ENCODE measurements at places on chromosomes 5 and 9. TPM values are rescaled to one million over a fixed set of nuclear protein-coding genes. Genes with fewer than 3 reads are reported as not detected.

GRCh38 chr5:158801268-158801667, 298.4 kb downstream of the EBF1 start:
- DNase-seq = no peak

DNA sequence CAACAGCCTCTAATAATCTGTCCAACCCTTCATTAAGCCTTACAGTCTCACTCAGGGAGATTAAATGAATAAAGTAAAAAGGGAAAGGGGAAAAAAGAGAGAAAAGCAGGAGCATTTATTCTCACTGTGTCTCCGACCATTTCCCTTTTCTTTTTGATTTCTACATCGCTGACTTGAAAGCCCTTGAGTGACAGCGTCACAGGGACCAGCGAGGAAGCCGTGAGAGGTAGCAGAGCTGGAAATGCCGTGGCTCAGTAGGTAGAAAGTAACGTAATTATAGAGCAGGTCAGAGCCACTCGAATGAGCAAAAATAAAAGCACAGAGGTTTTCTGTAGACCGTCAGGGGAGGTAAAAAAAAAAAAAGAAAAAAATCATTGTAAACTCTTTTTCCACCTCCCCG, 52.4 kb downstream of the ASS1 start:
- no peak for DNase-seq

Gene TAL2
- total RNA-seq = not detected

Gene OTULINL
- total RNA-seq = not detected

Gene ZBED3
- total RNA-seq = not detected

- no peak for DNase-seq
Observed at GRCh38 chr5:6472792-6473191, 24.1 kb downstream of the UBE2QL1 start.

Gene ERCC8
- total RNA-seq = 11.4 TPM

Gene CDHR2
- not detected for total RNA-seq

Gene CDH6
- 242 TPM for total RNA-seq

DNA sequence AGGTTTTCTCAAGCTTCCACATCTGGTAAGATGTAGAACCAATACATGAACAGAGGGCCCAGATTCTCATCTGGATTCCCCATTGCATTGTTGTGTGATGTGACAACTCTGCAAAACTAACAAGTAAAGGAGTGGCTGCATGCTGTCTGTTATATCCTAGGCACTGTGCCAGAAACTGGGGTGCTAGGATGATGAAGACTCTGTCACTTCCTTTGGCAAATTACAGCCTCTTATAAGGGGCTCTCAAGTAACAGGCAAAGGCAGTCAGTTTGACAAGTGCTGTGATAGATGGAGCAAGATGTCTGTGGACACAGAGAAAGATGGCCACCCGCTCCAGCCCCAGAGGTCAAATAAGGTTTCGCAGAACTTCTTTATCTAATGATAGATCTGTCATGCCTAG, 115.7 kb downstream of the PAPPA start:
- peak; percentile 52 for DNase-seq

- DNase-seq = no peak
Observed at GRCh38 chr5:69265931-69266330, 31.2 kb downstream of the CDK7 start.

GRCh38 chr5:15574806-15575325, 74.9 kb downstream of the FBXL7 start:
- no peak for DNase-seq

Gene NADK2
- 51.1 TPM for total RNA-seq

DNA sequence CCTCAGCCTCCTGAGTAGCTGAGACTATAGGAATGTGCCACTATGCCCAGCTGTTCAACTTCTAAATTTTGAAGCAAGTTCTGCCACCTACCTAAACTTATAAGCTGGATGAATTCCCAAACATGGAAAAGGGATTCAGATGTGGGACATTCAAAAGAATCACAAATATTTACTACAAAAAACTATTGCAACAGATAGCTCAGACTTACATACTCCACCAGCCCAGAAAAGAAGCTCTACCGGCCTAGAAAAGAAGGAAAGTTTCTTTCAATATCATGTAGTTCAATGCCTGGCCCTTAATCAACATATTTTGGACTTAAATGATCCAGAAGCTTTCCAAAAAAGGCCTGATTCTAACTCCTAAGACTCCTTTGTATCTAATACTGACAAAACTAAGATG, 23.8 kb downstream of the SH3RF2 start:
- DNase-seq = no peak

DNA sequence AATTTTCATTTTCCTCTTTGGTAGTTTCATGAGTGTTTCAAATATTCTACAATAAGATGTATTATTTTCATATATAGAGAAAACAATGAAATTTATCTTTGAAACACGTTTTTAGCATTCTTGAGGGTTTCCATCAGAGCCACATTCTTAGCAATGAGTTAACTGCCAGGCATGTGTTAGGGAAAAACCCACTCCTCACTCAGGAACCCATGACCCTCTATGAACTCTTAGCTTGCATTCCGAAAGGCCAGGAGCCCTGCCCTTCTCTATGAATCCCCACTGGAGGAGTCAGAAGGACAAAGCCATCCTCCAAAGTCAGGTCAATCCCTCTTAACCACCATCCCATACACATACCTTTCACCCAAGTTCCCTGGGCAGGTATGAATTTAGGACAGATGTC, 57.5 kb downstream of the ADAMTS12 start:
- no peak for DNase-seq

- DNase-seq = peak; percentile 5
Observed at GRCh38 chr5:29263915-29264351, 1929.6 kb upstream of the CDH6 start.

DNA sequence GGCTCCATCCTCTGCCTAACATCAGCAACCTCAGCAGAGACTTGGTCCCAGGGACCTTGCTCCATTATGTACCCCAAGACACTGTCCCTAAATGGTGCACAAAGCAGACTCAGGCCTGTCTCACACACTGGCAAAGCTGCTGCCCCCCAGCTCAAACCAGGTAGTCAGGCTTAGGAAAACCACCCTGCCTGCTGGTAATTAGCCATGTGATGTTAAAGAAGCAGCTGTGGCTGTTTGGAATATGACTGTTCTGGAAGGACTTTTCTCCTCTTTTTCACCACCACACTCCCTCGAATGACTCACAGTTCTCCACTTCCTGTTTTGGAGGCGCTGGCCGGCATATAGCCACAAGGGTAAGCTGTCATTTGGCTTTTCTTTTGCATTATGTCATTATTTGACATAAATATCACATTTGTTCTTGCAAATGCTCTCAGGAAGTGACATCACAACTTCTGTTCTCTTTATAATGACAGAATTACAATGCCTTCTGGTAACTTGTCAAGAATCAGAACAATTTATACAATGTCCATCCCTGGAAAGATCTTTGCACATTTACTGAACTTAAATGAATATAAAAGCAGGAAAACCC, 113.9 kb downstream of the SUSD1 start:
- peak; percentile 90 for DNase-seq

Gene FKTN
- total RNA-seq = 8.1 TPM

DNA sequence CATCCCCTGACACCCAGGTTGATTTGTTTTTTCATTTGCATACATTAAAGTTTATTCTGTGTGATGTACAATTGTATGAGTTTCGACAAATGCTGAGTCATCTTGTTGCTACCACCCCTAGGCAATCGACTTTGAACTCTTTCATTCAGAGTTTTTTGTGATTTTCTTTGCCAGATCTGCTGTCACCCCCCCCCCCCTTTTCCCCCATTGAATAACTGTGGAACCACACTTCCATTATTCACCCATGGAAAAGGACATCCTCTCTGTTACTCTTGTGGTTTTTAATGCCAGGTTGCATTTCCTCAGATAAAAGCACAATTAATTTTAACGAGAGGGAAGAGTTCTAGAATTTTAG, 13.7 kb upstream of the FAM120AOS start:
- DNase-seq = no peak

DNA sequence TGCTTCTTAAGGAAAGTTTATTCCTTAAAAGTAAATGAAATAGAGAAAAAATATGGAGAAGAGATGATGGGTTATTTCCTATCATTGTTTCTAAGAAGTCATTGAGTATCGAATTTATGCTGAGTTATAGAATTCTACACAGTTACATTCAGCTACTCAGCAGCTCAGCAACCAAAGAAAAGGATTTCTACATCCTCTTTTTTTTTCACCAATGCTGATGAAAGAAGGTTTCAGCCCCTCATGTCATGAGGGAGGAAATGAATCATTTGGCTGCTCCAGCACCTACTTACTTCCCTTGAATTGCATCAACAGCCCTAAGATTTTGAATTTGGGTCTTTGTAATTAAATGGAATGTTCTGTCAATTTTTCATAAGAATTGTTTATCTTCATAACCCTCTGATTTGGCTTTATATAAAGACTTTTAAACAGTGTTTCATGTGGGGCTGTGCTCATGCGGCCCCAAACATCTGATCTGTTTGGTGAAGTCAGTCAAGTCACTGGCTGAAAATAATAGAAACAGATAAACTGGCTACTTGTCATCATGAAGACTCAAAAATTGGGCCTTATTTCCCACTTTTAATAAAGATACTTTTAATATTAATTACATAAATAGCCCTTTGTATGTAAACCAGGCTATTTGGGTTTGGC, 18.5 kb upstream of the SNX2 start:
- peak; percentile 48 for DNase-seq

Gene OLFML2A
- total RNA-seq = 0.20 TPM

Gene PRRT1B
- total RNA-seq = not detected

Gene IFNW1
- not detected for total RNA-seq

GRCh38 chr5:65480306-65480865, 1.3 kb downstream of the ADAMTS6 start:
- DNase-seq = peak; percentile 61

Gene PTGES2
- 120 TPM for total RNA-seq

DNA sequence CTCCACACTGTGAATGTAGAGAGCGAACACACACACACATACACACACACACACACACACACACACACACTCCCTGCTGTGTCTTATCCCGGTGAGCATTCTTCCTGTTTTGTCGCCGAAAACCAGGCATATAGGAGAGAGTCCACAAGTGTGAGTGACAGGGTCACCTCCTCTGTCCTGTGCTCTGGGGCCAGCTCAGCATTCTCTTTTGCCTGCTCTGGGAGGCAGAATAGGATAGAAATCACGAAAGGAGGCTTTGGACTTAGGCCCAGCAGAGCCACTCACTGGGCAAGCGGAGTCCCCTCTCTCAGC, 3.0 kb downstream of the LAMC3 start:
- no peak for DNase-seq

DNA sequence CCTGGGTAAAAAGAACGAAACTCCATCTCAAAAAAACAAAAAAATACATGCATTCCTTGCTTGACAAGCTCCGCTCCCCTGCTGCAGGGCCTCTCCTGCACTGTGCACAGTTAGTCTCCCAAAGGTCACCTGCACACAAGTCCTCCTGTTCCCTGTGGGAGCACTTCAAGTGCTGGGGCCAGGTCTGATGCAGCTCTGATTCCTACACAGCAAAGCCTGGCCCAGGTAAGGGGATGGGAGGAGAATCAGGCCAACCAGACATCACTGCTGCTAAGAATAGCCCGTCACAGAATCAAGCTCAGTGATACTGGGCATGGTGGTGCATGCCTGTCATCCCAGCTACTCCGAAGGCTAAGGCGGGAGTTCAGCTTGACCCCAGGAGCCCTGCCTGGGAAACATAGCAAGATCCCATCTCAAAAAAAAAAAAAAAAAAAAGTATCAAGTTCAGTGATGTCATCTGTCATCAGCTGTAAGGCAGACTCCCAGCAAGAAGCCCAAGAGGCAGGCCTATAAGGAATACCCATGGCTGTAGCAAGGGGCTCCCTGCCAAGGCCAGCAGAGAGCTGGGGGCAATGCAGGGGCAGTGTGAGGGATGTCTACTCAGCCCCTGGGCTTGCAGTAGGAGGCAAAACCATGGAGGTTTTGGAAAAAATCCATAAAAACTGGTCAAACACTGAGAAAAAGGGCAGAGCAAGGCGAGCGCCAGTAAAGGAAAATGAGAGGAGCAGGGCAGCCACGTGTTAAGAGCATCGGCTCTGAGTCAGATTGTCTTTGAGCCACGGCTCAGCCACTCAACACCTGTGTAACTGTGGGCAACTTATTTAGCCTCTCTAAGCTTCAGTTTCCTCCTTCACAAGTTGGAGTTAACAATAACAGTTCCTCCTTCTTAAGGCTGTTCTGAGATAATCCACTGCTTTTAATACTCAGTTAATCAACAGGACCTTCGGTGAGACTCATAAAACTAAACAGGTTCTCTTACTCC, 3.2 kb downstream of the TPM2 start:
- DNase-seq = peak; percentile 45

- DNase-seq = no peak
Observed at GRCh38 chr5:150613991-150614660, 26.3 kb upstream of the SYNPO start.

GRCh38 chr9:77498891-77499290, 149.2 kb downstream of the GNA14 start:
- DNase-seq = no peak

Gene KIF4B
- 0.10 TPM for total RNA-seq

- no peak for DNase-seq
Observed at GRCh38 chr9:35650341-35651158, at the start of gene SIT1. SIT1 (minus strand) TSS chr9:35650931; CDS start chr9:35650853, 78 bp downstream.

Gene FBLL1
- total RNA-seq = 0.53 TPM

DNA sequence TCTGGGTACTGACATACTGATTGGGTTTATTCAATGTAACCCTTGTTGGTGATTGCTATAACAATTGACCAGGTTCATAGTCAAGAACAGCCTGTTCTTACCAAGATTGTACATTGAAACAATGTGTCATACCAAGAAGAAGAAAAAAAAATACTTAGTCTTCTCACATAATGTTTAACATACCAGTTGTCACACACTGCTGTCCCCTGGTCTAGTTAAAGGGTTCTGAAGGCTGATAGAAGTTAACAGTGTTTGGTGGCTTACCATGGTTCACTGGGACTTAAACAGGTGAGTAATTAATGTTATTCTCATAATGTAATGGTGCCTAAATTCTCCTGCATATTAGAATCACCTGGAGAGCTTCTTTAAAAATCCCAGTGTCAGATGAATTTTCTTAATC, 18.5 kb upstream of the CDC42SE2 start:
- no peak for DNase-seq

DNA sequence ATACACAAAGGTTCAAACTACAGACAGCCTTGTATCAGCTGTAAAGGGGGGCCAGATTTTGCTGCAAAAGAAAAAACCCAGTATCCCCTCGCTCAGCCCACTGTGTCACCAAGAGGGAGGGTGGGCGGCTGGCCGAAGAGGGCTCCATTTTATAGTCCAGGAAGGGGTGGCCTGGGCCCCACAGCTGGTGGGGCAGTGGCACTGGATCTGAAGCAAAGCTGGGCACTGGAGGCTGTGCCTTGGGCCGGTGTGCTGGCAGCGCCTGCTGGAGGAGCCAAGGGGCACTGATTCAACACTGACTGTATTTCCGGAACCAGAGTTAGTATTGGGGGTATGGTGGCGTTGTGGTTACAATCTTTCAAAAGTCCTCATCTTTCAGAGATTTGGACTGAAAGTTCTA, 9.1 kb downstream of the BRD3 start:
- DNase-seq = peak; percentile 80

Gene NUTM2G
- total RNA-seq = not detected

- DNase-seq = no peak
Observed at GRCh38 chr5:38509185-38509584, 47.3 kb downstream of the LIFR start.

GRCh38 chr5:127431977-127432585, 85.4 kb upstream of the PRRC1 start:
- DNase-seq = no peak

Measured in MG63 (cell line).